Stimulated activated CD4-positive, alpha-beta T cell treated with anti-CD3 and anti-CD28 coated beads, Interleukin-1b, Interleukin-23, amount 100 ng/mL, for 48 hours (primary cell): ENCODE measurements at places on chromosomes 5 and 9.

DNA sequence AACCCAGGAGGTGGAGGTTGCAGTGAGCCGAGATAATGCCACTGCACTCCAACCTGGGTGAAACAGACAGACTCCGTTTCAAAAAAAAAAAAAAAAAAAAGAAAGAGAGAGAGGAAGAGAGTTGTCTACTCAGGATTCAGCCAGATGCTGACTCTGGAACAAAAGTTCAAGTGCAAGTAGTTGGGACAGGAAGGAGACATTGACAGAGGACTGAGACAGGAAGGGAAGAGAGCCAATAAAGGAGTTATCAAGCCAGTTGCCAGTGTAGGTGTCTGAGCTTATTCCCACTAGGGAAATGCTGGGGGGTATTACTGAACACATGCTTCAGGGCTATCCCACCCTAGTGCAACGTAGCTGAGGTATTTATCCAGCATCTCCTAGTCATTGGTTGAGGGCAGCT, 147.7 kb upstream of the SLC1A3 start:
- DNase-seq, result no peak

DNA sequence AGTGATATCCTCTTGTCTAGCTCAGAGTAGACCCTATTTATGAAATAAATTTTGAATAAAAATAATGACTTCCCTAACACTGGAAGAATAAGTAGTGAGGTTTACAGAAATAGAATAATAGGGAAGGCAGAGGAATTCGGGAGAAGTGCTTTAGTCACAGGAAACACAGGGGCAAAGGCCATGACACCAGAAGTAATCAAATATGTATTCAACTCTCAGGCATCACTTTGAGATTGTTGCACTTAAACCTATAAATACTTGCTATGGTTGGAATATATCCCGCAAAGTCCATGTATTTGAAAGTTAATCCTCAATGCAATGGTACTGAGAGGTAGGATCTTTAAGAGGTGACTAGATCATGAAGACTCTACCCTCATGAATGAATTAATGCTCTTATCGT, 166.8 kb downstream of the YIPF5 start:
- DNase-seq, result no peak

GRCh38 chr5:73337586-73338255, 110.9 kb downstream of the FOXD1 start:
- DNase-seq, result no peak

- DNase-seq, result no peak
These were observed 7.5 kb downstream of the RNF44 start for GRCh38 chr5:176529741-176530141.

DNA sequence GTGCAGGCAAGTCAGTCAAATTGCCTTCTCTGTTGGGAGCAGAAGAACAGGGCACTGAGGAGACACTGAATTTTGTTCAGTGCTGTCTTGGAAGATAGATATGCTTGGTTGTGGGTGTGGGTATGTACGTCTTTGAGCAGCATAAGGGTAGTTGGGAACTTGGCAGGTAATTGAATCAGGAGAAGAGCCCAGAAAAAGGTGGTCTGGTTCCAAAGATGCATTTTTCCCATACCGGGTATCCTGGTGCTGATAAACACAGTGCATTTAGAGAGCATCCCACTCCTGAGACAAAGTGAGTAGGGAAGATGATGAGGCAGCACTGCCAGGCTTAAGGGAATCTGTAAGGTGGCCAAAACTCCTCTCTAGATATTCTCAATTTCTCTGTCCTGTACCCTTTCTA, 40.6 kb downstream of the TEK start:
- DNase-seq, result no peak

- no peak for DNase-seq
These were observed 63.1 kb upstream of the ATG10 start for GRCh38 chr5:81908771-81909170.

DNA sequence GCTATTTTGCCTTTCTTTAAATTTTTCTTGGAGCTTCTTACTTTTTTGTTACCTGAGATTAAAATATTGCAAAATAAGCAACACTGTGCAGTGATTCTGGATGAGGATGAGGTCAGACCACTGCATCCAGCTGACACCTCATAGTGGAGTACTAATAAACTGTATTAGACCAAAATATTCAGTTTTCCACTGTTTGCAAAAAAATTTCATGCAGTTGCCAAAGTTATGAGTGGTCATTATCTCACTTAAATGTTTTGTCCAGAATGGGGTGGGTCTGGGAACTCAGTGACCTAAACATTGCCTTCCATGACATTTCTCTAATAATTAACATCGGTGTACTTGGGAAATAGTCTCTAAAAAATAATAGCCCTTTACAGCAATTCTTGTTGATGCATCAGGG, 143.8 kb downstream of the ADAMTSL1 start:
- DNase-seq, result no peak

GRCh38 chr5:9046756-9047481, 499.0 kb downstream of the SEMA5A start:
- no peak for DNase-seq

DNA sequence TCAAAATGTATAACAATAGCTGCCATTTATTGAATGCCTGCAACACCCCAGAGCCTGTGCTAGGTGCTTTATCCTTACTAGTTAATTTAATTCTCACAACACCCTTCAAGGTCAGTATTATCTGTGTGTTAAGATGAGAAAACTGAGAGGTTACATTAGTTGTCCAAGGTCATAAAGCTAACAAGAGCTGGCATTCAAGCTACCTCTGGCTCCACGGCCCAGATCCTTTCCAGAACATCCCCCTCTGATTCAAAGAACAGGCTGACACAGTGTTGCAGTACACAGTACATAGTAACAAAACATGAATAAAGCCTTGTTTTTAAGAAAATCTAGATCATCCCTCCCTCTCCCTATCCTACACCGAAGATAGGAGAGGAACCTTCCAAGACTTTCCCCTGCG, 9.4 kb upstream of the FRMPD1 start:
- DNase-seq, result no peak
